Lung (tissue), 17 donors: ENCODE measurements at places on chromosomes 5 and 9. TPM values are rescaled to one million over a fixed set of nuclear protein-coding genes. Genes with fewer than 3 reads are reported as not detected.

Gene PCDHGA12
- total RNA-seq = 5.6 TPM

Gene NUP214
- 60.7 TPM for total RNA-seq

Gene SPINK7
- total RNA-seq = not detected

Gene ANKDD1B
- total RNA-seq = 9.4 TPM

Gene MAP1B
- 29.3 TPM for total RNA-seq

Gene PCDHB9
- 3.1 TPM for total RNA-seq

Gene PELO
- total RNA-seq = 49.3 TPM

Gene PCDHGB1
- total RNA-seq = 2.4 TPM

DNA sequence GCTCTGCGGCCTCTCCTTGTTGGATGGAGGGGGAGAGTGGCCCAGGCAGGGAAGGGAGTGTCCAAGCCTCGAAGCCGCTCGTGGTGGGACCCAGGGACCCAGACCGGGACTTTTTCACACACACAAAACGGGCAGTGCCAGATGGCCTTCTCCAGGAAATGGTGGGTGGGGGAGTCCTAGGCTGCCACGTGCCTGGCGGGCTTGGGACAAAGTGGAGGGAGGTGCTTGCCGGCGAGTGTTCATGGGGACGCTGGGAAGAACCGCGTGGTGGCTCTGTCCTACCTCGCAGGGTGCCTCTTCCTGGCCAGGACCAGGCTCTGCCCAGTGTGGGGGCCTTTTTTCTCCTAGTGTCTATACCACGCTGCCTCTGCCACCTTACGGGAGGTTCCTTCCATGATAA, 155.0 kb upstream of the COL5A1 start:
- H3K36me3 ChIP-seq = no peaks in the 10 kb centered on the region
- peak; percentile 10 for DNase-seq
- peaks cover 10% of the 10 kb centered on the region for H3K4me1 ChIP-seq
- no peak overlapping the region for H3K27ac ChIP-seq
- H3K4me3 ChIP-seq = no peak overlapping the region

DNA sequence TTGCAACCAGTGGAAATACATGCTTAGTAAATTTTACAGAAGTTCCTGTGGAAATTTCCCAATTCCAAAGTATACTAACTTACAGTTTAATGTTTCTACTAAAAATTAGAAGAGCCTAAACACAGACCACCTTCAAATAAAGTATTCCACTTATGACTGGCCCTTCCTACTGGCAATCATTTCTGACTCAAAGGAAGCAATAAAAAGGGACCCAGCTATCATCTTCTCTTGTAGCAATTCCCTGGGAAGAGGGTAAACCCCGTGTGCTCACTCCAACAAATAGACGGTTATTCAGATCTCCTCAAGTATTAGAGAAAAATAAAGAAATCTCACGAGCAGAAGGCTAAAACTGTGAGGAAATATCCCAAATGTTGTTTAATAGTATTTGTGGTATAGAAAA, 43.3 kb downstream of the GOLPH3 start:
- no peaks in the 10 kb centered on the region for H3K27me3 ChIP-seq
- H3K4me1 ChIP-seq = peaks cover 3% of the 10 kb centered on the region
- H3K4me3 ChIP-seq = no peak overlapping the region
- H3K36me3 ChIP-seq = peaks cover 6% of the 10 kb centered on the region

DNA sequence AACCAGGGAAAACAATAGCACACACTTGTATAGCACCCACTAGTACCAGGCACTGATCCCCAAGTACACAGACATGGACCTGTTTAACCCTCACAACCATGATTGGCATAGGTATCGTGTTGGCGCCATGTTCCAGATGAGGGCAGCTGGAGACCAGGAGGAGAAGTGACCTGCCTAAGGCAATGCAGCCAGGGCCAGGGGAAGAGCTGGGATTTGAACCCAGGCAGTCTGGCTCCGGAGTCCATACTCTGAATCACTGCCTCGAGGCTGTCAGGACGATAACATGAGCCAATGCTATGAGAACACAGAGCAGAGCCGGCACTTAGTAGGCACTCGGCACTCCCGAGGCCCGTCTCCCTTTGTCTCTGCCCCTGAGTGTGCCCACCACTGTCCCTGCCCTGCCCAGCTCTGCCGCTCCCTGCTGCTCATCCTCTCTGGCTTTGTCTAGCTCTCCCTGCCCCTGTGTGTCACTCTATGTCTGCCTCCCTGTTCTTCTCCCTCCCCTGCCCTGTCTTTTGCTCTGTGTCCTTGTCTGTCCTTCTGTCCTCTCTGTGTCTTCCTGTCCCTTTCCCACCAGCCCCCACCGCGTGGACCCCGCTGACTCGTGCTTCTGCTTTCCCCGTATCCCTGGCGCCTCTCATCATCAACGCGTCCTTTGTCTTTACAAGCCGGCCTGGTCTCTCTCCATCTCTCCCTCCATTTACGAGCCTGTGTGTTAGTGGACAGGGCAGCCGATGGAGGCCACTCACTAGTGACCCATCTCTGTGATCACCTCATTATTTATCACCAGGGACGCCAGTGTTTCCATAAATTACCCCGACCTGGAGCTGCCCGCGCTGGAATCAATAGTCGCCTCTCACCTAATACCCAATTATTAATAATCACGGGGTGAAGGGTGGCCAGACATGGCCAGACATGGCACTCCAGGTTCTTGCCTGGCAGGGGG, 99.4 kb upstream of the MVB12B start:
- DNase-seq = no peak
- H3K4me3 ChIP-seq = no peak overlapping the region
- H3K4me1 ChIP-seq = no peaks in the 10 kb centered on the region
- peaks cover 43% of the 10 kb centered on the region for H3K27me3 ChIP-seq
- H3K36me3 ChIP-seq = no peaks in the 10 kb centered on the region
- H3K27ac ChIP-seq = no peak overlapping the region

GRCh38 chr9:129160712-129161533, 17.1 kb downstream of the IER5L start:
- no peak overlapping the region for H3K4me3 ChIP-seq
- no peaks in the 10 kb centered on the region for H3K27me3 ChIP-seq
- no peaks in the 10 kb centered on the region for H3K36me3 ChIP-seq
- peak; percentile 54 for DNase-seq
- no peak overlapping the region for H3K27ac ChIP-seq
- peaks cover 3% of the 10 kb centered on the region for H3K4me1 ChIP-seq

DNA sequence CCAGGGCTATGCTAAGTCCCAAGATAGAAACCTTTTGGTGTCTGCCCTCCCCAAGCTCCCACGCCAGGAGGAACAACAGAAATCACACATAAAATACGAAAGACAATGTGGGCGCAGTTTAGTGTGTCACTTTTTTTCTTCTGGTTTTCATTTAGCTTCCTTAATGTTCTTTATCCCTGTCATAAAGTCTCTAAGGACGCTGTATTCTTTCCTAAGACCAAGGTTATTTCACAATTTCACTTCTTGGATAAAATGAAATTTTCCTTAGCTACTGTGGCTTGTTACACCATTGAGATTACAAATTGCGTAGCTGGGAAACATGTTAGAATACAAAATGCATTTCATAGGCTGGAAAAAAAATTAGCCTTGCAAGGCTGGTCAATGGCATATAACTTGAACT, 85.4 kb downstream of the GLIS3 start:
- peaks cover 31% of the 10 kb centered on the region for H3K4me1 ChIP-seq
- H3K36me3 ChIP-seq = no peaks in the 10 kb centered on the region
- peak; percentile 78 for DNase-seq

- H3K4me1 ChIP-seq = no peaks in the 10 kb centered on the region
- H3K4me3 ChIP-seq = no peak overlapping the region
- no peak overlapping the region for H3K27ac ChIP-seq
- no peaks in the 10 kb centered on the region for H3K36me3 ChIP-seq
These were observed 70.5 kb downstream of the ADAMTSL1 start for GRCh38 chr9:18544456-18544855.

GRCh38 chr5:181084621-181085195, 44.6 kb downstream of the BTNL9 start:
- H3K4me1 ChIP-seq = no peaks in the 10 kb centered on the region
- no peak overlapping the region for H3K27ac ChIP-seq
- no peak for DNase-seq
- no peaks in the 10 kb centered on the region for H3K36me3 ChIP-seq
- no peak overlapping the region for H3K4me3 ChIP-seq

DNA sequence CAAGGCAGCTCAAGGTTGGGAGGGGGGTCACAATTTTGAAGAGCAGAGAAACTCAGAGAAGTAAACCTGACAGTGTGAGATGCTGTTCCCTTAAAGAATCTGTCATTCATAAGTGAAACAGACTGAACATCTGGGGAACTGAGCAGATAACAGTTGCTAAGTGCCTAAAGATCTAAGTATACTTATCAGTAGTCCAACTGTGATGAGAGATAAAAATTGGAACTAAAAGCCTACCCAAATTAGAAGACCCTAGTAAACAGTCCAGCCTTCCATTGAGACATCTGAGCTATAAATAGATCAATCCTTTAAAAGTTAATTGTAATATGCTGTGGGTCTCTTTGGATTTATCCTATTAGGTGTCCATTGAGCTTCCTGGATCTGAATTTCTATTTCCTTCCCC, 692.8 kb upstream of the ZNF608 start:
- H3K4me3 ChIP-seq = no peak overlapping the region
- no peaks in the 10 kb centered on the region for H3K4me1 ChIP-seq
- no peaks in the 10 kb centered on the region for H3K27me3 ChIP-seq
- no peak overlapping the region for H3K27ac ChIP-seq
- H3K36me3 ChIP-seq = no peaks in the 10 kb centered on the region

DNA sequence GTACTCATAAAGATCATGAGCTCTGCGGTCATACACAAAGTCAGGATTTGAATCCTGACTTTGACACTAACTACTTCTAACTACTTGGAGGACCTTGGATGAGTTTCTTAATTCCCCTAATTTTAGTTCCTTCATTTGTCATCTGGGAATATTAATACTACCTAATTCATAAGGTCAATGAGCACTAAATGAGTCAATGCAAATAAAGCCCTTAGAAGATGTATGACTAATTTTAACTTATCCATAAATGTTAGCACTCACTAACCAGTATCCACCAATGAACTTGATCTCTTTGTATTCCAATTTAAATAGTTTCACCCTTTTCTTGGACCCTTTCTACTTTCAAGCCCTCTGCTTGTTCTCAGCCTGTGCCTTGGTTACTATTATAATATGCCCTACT, 1106.4 kb downstream of the CDH18 start:
- H3K27me3 ChIP-seq = no peaks in the 10 kb centered on the region
- no peaks in the 10 kb centered on the region for H3K4me1 ChIP-seq
- no peaks in the 10 kb centered on the region for H3K36me3 ChIP-seq
- no peak overlapping the region for H3K27ac ChIP-seq
- DNase-seq = no peak

DNA sequence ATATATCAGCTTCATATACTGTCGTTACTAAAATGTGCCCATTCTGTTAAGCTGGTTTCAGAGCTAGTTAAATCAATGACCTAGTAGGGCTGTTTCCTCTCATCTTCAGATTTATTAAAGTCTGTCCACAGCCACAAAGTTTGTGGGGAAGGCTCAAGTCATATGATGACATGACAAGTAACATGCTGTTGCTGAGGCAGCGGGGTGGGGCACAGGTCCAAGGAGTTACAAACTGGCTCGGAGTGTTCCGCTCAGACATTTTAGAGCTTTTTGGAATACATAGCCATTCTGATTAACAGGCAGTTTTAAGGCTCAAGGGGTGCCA, 2.7 kb upstream of the ANP32B start:
- no peaks in the 10 kb centered on the region for H3K27me3 ChIP-seq
- H3K27ac ChIP-seq = no peak overlapping the region
- H3K36me3 ChIP-seq = no peaks in the 10 kb centered on the region
- H3K4me3 ChIP-seq = no peak overlapping the region
- H3K4me1 ChIP-seq = peaks cover 6% of the 10 kb centered on the region
- DNase-seq = no peak

GRCh38 chr5:57777174-57777581, 294.6 kb upstream of the ACTBL2 start:
- H3K4me1 ChIP-seq = peaks cover 28% of the 10 kb centered on the region
- no peaks in the 10 kb centered on the region for H3K36me3 ChIP-seq
- no peak overlapping the region for H3K4me3 ChIP-seq
- no peak for DNase-seq
- no peaks in the 10 kb centered on the region for H3K27me3 ChIP-seq

DNA sequence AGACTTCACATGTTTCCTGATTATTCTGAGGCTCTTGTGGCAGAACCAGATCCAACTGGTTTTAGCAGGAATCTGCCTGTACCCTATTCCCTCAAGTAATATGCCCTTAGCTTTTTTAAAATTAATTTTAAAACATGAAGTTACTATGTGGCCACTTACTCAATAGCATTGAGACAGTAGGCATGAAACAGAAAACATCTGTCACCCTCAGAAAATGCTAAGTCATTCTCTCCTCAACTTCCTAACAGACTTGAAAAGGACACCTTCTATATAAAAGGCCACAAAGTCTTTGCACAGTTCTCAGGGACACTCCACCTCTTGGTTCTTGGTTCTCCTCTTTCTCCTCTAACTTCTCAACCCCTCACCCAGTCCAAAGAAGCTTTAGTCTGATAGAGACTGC, 277.8 kb downstream of the RAB3C start:
- peaks cover 9% of the 10 kb centered on the region for H3K4me1 ChIP-seq
- H3K27ac ChIP-seq = no peak overlapping the region
- no peaks in the 10 kb centered on the region for H3K36me3 ChIP-seq
- H3K27me3 ChIP-seq = no peaks in the 10 kb centered on the region

- H3K4me1 ChIP-seq = no peaks in the 10 kb centered on the region
- H3K27me3 ChIP-seq = no peaks in the 10 kb centered on the region
- H3K27ac ChIP-seq = no peak overlapping the region
- no peak for DNase-seq
These were observed 81.0 kb downstream of the MRPL36 start for GRCh38 chr5:1718669-1719068.

DNA sequence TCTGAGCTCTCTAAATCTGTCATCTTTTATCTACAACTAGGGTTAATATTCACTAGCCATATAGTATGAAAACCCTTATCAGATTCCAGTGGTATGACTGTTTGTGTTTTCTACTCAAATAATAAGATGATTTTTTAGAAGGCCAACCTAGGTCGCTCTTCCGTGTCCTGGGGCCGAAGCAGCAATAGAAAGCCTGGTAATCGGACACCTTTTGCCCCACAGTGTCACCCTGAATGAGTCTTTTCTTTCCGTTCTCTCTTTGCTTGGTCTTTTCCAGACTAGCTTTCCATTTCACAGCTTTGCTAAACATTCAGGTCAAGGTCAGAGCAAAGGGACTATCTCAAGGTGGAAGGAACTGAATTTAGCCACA, 243.3 kb upstream of the ANKRD55 start:
- H3K36me3 ChIP-seq = no peaks in the 10 kb centered on the region
- no peaks in the 10 kb centered on the region for H3K27me3 ChIP-seq
- no peak overlapping the region for H3K27ac ChIP-seq
- no peak for DNase-seq

DNA sequence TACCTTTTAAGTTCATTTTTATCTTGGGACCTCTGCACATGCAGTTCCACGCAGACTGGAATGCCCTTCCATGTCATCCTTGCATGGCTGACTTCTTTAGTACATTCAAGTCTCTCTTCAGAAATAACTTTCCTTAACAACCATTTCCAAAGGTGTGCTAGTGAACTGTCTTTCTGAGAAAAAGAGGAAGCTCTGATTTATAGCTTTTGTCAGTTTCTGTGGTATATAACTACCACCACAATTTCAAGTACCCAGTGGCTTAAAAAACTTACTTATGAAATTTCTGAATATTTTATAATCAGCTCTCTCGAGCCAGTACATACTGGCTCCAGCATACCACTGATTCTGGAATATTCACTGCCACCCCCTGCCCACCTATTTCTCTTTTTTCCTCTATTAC, 1613.8 kb downstream of the MAT2B start:
- no peak overlapping the region for H3K27ac ChIP-seq
- H3K4me1 ChIP-seq = no peaks in the 10 kb centered on the region
- no peak for DNase-seq
- no peaks in the 10 kb centered on the region for H3K27me3 ChIP-seq
- no peaks in the 10 kb centered on the region for H3K36me3 ChIP-seq
- H3K4me3 ChIP-seq = no peak overlapping the region
